Activated T-helper 1 cell treated with anti-CD3 and anti-CD28 coated beads, Interleukin-2, amount 50 U/mL, for 16 hours (primary cell): ENCODE measurements at places on chromosomes 3 and 15.

DNA sequence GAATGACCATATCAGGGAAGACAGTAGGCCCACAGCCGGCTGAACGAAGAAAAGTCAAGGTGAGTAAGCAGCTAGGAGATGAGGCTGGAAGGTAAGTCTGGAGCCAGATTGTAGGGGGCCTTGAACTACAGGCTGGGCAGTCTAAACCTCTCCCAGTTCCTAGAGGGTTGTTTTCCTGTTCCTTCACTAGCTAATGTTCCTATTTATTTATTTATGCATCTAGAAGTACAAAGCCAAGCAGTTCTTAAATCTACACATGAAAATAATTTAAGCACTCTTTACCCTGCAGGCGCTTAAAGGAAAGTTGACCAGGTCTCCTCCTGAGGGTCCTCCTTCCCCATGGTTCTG, 3.7 kb downstream of the ACAA1 start:
- no peak for DNase-seq

- no peak for DNase-seq
These were observed 219.5 kb downstream of the PLCH1 start for GRCh38 chr3:155525324-155525833.

- DNase-seq = no peak
These were observed 43.1 kb upstream of the LIMD1 start for GRCh38 chr3:45551214-45552010.

DNA sequence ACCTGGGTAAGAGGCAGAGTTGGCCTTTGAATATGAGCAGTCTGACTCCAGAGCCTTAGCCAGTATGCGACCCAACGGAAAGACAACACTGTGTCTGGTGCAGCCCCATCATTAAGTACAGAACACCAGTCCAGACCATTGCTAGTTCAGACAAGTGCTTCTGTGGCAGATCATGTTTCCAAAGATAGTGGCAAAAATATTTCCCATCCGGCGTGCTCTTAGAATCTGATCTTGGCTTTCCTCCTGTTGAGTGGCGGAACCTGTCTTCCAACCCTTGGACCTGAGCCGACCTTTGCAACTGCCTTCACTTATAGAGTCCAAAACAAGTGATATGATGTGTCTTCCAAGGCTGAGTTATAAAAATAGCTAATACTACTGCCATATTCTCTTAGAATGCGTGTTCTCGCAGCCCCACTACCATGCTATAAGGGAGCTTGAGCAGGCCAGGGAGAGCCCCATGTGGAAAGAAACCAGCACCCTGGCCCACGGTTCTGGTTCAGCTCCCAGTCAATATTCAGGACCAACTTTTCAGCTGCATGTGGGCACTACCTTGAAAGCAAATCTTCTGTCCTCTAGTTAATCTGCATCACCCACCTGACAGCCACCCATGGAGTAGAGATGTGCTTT, 322.4 kb upstream of the SLCO3A1 start:
- DNase-seq = no peak

- no peak for DNase-seq
These were observed 3.5 kb downstream of the PFN2 start for GRCh38 chr3:149967086-149967685.
